Iris pigment epithelial cell (primary cell): ENCODE measurements at places on chromosomes 13 and 19.
A peak's percentile ranks its signal among the peaks of the same experiment; 100 is the strongest.

GRCh38 chr19:38317104-38317612 lies 1.4 kb upstream of the YIF1B start:
- no peak for DNase-seq

- DNase-seq: peak; percentile 56
Measured at GRCh38 chr13:54029226-54029625, 1000.6 kb downstream of the OLFM4 start.

DNA sequence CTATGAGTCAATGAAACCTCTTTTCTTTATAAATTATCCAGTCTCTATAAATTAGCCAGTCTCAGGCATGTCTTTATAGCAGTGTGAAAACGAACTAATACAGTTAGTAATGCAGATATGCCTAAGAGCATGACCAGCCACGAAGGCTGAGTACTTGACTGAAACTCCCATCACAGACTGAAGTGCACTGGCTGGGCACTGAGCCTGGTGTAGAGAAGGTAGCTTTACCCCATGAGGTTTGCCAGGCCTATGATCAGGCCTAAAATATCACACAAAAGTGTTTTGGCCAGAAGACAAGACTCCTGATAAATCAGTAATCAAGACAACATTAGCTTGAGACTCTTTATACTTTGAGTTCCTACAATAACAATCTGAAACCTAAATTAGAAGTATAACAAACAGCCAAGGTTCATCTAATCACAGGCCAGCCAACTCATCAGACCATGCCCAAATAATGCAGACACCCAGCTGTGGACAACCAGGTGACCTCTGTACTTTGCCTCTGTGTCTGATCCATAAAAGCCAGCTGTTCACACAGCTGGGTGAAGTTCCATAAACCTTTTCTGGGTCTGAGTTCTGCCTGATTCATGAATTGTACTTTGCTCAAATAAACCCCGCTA lies 771.8 kb upstream of the SLITRK1 start:
- no peak for DNase-seq

DNA sequence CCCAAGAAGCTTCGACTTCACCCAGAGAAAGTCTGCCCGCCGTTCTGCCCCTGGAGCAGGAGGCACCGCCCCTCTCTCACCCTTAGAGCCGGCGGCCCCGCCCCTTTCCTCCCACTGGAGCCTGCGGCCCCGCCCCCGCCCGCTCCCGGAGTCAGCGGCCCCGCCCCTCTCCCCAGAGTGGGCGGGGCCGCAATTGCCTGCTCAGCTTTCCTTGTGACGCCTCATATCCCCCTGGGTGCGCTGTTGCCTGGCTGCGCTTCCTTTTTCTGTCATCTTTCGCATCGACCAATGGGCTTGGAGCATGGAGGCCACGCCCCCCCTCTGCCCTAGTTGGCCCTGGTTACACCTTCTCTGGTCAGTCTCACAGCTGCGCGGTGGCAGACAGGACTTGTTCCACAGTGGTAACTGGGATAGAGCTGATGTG lies 38.2 kb upstream of the ZNF492 start:
- DNase-seq: no peak

DNA sequence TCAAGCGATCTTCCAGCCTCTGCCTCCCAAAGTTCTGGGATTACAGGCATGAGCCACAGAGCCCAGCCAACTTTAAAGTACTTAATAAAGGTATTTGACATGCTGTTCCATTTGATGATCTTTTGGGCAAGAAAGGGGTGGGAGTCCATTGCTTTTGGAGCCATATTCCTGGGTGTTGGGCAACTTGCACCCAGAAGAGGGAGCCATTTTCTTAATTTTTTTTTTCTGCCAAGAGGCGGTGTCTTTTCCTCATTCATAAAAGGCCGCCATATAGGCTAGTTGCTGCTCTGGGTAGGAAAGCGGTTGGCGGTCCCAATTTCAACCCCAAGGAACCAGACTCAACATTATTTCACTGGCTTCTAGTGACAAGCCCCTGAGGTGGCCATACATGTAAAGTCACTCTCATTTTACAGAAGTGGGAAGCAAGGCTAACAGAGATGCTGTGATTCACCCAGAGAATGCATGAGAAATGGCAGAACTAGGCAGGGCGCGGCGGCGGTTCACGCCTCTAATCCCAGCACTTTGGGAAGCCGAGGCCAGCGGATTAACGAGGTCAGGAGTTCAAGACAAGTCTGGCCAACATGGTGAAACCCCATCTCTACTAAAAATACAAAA lies 139.6 kb downstream of the CACNA1A start:
- peak; percentile 25 for DNase-seq

DNA sequence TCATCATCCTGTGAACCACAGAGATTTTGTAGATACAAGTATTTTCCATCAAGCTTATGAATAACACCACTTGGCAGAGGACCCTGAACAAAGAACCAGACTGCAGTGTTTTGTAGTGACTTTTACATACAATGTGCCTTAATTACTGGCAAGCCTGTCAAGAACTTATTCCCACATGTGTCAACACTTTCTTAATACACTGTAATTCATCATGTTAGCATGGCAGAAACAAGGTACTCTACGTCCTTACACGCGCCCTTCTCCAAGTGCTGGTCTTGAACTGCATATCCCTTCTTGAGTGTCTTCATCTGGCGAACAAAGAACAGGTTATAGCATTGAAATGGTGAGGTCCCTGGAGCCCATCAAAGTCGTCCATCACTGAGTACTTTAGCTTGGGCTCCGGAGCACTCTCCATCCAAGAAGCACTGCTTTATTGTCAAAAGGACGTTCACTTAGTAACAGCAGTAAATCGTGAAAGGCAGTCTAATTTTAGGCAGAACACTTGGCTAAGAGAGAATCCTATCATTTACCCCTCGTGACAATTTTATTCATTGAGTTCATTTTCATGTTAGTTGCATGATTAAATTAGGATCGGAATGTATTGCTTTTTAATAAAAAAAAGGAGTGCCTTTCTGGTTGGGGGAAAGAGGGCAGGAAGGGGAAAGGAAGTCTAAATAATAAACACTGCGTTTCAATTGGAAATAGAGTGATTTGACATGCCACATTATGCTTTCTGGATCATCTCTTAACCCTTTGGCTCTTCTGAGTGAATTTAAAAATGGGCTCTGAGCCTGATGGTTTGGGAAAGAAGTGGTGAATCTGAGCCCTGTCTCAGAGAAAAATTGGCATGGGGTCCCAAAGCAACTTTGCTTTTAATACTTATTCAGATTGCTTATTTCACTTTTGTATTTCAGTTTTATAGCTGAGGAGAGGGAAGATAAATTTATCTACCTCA lies 376.1 kb downstream of the DLEU7 start:
- DNase-seq: no peak

DNA sequence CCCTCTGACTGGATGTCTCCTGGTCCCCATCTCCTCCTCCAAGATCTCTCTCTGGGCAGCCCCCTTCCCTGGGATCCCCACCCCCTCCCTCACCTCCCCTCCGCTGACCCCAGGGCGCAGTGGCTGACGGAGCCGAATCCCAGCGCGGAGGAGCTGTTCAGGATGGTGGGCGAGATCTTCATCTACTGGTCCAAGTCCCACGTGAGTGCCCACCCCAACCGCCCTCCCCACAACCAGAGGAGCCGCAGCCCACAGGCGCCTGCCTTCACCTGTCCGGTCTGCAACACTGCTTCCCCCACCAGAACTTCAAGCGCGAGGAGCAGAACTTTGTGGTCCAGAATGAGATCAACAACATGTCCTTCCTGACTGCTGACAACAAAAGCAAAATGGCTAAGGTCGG lies 89.4 kb downstream of the RYR1 start:
- no peak for DNase-seq

GRCh38 chr13:43191546-43191945 lies 168.2 kb downstream of the DNAJC15 start:
- DNase-seq: no peak

GRCh38 chr19:13301627-13302334 lies 151.6 kb downstream of the IER2 start:
- DNase-seq: no peak

GRCh38 chr13:64866331-64866730 lies 2363.8 kb downstream of the PCDH9 start:
- no peak for DNase-seq

- DNase-seq: peak; percentile 37
Measured at GRCh38 chr13:89695343-89696257, 1651.9 kb upstream of the MIR17HG start.

GRCh38 chr13:34155931-34156607 lies 338.1 kb downstream of the RFC3 start:
- DNase-seq: peak; percentile 81

GRCh38 chr19:18596752-18597157 lies 8.2 kb downstream of the REX1BD start:
- DNase-seq: peak; percentile 37

DNA sequence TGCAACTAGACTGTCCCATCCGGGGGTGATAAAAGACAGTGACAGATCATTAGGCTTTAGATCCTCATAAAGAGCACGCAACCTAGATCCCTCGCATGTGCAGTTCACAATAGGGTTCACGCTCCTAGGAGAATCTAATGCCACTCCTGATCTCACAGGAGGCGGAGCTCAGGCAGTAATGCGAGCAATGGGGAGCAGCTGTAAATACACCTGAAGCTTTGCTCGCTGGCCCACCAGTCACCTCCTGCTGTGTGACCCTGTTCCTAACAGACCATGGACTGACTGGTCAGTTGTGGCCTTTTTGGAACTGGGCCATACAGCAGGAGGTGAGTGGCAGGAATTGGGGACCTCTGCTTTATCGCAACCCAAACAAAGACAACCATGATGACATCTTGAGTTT lies 173.2 kb downstream of the DLEU7 start:
- no peak for DNase-seq

DNA sequence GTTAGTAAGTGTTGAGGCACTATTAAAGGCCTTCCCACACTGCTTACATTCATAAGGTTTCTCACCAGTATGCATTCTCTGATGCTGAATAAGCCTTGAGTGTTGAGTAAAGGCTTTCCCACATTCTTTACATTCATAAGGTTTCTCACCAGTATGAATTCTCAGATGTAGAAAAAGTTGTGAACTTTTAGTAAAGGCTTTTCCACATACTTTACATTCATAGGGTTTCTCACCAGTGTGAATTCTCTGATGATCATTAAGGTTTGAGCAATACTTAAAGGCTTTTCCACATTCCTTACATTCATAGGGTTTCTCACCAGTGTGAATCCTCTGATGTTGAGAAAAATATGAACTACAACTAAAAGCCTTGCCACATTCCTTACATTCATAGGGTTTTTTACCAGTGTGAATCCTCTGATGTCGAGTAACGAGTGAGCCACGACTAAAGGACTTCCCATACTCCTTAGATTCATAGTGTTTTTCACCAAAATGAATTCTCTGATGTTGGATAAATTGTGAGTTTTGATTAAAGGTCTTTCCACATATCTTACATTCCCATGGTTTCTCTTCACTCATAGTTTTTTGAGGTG lies 24.2 kb downstream of the ZNF829 start:
- no peak for DNase-seq

DNA sequence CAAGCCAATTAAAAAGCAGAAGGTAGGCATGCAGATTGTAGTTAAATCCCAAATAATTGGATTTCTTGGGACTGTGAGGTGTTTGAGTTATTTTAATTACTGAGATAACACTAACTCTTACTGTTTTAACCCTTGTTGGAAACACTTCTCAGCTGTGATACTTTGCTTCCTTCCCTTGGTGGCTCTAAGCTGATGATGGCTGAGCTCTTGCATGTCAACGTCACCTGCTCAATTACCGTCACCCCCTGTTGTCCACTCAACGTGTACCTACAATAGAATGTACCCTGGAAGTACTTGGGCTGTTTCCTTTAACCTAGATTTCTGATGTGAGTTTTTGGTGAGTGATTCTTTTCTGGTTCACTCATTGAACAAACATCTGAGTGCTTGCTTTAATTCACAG lies 303.4 kb downstream of the SLC7A1 start:
- no peak for DNase-seq

DNA sequence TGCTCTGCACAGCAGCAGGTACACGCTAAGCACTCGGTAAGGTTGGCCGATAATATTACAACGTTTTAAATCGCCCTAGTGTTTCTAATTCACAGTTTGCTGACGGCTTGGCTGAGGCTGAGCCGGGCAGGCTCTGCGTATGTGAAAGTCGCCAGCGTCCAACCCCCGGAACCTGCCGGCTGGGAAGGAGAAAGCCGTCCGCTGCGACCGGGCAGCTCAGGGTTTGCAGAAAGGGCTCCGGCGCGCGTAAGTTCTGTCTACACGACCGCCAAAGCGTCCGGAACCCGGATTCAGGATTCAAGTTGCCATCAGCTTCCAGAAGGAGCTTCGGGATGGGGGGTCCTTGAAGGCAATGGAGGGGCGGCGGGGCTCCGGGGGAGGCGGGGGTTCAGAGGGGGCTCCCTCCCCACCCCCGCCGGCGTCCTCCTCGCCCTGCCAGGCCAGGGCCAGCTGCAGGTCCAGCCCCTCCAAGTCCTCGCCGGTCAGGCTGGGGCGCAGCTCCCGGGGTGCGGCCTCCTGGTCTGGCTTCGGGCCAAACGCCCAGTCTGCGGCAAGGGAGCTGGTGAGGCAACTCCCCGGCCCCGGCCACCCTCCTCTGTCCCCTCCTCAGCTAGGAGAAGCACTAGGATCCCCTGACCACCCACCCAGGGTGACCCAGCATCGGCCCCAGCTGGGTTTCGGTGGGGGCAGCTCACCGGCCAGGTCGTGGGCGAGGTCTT lies 575 bp downstream of the SMIM44 start:
- DNase-seq: no peak

- no peak for DNase-seq
Measured at GRCh38 chr19:33772858-33773180, 23.9 kb upstream of the KCTD15 start.

DNA sequence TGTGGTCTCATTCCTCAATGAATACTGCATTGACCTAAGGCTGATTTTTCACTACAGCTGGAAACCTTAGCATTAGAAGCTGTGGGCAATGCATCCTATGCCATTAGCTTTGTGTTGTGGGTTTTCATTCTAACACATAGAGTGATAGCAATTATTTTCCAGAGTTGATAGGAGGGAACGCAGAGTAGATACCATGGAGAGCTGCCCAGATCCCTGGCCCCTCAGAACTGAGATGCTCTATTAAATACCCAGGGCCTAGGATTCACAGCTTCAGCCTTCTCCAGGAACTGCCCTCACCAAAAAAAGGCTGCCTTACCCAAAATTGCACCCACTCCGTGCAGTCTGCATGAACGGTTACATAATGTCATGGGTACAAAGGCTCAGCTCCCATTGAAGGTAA lies 444.4 kb downstream of the SUCLA2 start:
- no peak for DNase-seq

DNA sequence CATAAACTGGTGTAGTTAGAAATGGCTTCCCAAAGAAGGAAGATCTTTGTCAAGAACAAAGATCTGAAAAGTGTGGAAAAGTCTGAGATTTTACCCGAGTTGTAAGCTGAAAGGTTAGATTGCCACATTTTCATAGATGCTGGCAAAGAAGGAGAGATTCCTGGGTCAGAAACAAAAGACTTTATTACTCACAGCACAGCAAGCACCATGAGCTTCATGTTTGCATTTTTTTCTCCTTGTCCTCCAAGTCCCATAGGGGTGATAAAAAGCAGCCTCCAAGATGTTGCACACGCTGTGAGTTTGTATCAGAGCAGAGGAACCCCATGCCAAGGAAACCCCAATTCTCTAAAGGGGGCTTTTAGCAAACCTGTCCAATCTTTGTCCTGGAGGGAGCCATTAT lies 29.3 kb downstream of the MZT1 start:
- DNase-seq: no peak
